NCI-H1092 treated with DMSO at 0.1 percent for 48 hours (cell line): ENCODE measurements at places on chromosomes 2 and 18.
A peak's percentile ranks its signal among the peaks of the same experiment; 100 is the strongest.

DNA sequence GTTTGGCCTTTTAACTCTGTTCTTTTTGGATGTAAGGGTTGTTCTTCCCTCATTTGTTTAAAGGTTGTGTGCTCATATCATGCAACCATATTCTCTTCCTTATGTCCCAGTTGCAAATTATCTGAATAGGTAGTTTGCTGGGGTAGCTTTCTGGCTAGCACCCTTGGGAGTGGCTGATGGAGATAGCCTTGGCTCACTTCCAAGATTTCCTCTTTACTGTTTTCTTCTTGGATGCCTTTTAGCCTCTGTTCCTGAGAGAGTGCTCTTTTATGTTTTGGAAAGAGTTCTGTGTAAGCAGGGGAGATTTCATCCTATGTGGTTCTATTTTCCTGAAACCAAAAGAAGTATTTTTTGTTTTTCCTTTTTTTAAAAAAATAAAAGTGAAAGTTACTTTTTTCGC is 25.4 kb downstream of the USP14 start:
- peak; percentile 0 for DNase-seq

DNA sequence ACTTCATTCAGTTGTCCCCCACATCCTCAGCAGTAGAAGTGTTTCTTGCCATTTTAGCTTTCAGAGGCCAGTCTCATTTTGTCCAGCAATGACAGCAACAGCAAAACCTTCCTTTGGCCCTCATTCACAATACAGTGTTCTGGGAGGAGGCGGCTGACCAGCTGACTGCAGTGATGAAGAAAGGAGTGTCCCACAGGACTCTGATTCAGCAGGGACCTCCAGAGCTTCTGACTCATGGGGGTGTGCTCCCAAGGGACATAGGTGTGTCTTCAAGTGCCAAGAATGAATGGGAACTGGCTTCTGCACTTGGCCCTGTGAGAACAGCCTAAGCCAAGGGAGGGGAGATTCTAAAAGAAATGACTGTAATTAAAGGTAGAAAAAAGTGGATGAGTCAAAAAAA is 147.0 kb upstream of the PELI1 start:
- no peak for DNase-seq

- no peak for DNase-seq
Measured at GRCh38 chr2:176291809-176292283, 22.6 kb downstream of the MTX2 start.

DNA sequence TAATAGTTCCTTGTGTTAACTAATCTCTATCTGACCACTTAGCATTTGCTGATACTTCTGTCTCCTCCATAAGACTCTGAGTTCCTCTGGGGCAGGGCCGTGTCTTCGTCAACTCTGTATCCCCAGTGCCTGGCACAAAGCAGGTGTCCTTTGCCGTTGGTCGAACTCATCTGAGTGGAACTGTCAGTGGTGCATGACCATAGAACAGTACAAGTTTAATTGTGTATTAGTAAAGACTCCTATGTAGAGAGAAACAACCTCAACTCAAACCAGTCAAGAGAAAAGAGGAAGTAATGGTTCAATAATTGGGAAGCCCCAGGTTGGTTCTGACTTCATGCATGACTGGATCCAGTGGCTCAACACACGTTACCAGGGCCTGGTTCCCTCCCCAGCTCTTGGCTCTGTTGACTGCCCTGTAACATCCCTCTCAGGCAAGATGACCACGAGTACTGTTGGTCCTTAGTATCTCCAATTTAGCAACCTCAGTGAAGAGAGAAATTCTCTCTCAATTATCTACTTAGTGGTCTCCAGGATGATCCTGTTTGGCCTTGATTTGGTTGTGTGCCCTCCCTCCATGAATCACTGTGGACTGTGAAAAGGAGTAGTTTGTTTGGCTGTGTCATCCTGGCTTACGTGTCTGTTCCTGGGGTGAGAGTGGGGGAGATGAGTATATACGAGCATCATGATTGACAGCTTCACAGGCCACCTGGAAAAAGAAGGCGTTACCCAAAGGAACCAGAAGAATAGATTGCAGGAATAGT is 58.5 kb upstream of the MSH6 start:
- DNase-seq, result no peak

GRCh38 chr2:229162015-229162414 is 109.1 kb downstream of the PID1 start:
- DNase-seq, result no peak

- DNase-seq, result no peak
Measured at GRCh38 chr18:58098706-58099105, 54.7 kb downstream of the NEDD4L start.

DNA sequence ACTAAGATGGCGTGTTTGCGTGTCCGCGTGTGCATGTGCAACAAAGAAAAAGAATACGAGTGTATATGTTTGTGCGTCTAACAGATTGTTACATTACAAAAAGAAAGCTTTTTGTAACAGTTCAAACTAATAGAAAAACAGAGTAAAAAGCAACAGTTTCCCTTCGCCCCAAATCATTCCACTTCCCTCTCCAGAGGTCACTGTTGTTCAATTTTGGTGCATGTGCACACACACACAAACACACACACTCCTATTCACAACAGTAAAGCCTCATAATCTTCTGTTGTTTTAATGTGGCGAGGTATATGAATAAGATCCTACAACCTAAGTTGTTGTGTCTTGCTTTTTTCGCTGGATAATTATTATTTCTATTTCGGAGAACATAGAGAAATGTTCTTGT is 357.3 kb upstream of the SLC8A1 start:
- DNase-seq, result no peak

- DNase-seq, result no peak
Measured at GRCh38 chr18:12121175-12122042, 27.8 kb downstream of the ANKRD62 start.

- no peak for DNase-seq
Measured at GRCh38 chr2:207879536-207879935, 109.8 kb upstream of the FZD5 start.

DNA sequence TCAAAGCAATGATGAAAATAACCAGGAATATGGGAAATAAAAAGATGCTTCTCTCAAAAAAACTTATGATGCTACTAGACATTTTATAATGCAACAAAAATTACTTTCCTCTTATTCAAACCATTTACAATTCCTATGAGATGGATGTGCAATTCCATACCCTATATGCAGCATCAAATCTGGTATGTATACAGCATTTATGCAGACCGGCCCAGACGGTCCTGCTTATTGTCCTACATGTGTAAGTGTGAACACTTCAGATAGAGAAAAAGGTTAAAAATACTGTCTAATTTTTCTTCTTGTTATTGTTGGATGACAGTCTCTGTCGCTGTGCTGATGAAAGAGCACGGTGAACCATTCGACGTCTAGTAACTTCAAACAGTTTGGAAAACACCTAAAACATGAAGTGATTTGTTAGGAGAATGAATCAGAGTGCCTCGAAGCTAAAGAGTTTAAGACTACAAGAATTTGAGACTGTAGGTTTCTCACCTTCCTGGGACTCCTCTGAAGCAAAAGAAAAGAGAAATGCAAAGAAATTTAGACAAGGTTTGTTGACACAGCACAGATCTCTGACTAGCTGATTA is 80.8 kb downstream of the ATL2 start:
- no peak for DNase-seq

DNA sequence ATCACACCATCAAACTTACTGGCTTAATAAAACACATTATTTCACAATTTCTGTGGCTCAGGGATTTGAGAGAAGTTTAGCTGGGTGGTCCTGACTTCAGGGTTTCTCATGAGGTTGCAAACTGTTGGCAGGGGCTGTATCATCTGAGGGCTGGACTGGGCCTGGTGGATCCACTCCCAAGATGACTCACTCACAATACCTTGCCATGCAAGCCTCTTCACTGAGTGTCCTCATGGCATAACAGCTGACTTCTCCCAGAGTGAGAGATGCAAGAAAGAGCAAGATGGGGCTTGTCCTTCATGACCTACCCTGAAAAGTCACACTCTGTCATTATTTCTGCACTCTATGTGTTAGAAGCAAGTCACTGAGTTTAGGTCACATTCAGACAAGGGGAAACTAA is 73.8 kb downstream of the AQP4 start:
- DNase-seq, result no peak

- no peak for DNase-seq
Measured at GRCh38 chr2:33735096-33735495, 136.0 kb upstream of the FAM98A start.

DNA sequence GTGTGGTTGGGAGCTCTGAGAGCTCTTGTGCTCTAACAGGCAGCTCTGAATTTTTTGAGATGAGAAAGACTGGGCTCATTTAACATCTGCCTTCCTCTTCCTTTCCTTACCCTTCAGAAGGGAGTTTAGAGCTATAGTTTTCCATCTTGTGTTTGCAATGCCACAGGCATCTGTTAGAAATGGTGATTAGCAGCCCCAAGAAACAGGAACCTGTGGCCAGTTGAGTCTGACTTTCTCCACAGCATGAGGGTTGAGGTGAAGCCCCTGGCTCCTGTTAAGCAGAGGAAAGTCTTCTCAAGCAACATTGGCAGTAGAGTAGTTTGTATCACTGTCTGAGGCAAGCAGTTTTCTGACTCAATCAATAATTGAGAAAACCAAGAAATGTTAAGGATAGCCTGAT is 577.4 kb downstream of the ZEB2 start:
- DNase-seq, result no peak

- DNase-seq, result no peak
Measured at GRCh38 chr18:70332694-70333093, 43.8 kb downstream of the SOCS6 start.

- DNase-seq, result peak; percentile 39
Measured at GRCh38 chr2:170113168-170113894, 64.6 kb upstream of the MYO3B start.

- no peak for DNase-seq
Measured at GRCh38 chr2:231960810-231961348, 634 bp upstream of the DIS3L2 start.

GRCh38 chr18:34649080-34649479 is 61.0 kb upstream of the DTNA start:
- DNase-seq, result no peak

DNA sequence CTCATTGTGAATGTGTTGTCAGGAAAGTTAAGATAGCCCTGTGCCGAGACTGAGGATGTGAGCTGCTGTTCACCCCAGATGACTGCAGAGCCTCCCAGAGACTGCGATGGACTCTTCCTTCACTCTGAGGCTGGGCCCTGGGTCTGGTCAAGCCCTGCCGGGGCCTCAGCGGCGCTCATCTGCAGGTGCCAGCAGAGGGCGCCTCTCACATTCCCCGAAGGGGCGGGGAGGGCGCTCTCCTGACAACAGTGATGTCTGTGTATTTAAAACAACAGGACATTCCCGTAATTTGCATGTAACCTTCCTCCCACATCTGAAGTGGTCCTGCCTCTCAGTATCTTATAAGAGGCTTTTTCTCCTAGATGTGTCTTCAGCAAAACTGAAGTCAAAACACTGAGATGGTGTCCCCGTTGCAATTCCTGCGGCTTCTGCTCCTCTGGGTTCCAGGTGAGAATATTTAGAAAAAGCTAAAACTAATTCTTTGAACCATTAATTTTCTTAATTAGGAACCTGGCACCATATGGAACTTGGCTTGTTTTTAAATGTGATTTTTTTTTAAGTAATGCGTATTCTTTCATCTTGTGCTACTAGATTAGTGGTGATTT is 1377.9 kb downstream of the RPIA start:
- DNase-seq, result no peak

GRCh38 chr2:56519806-56520205 is 336.0 kb downstream of the CCDC85A start:
- DNase-seq, result no peak

DNA sequence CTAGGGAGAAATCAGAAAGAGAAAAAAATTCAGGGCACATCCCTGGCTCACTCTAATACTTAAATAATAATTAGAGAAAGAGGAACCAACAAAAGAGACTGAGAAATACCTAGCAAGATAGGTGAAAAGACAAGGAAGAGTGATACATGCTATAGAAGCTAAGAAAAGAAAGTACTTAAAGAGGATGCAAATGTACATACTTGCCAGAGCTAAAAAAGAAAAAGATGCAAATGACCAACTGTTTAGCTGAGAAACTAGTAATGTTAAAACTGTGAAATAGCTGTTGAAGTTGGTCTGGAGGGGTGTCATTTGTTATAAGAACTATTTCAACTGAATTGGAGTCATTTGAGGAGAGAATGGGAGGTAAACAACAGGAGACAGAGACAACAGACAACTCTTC is 412.2 kb downstream of the SPAG16 start:
- DNase-seq, result no peak

- DNase-seq, result no peak
Measured at GRCh38 chr2:22086726-22087125, 963.0 kb downstream of the TDRD15 start.

- no peak for DNase-seq
Measured at GRCh38 chr2:154193246-154193645, 321.5 kb downstream of the GALNT13 start.

GRCh38 chr2:226829721-226830631 is 5.9 kb upstream of the RHBDD1 start:
- no peak for DNase-seq

DNA sequence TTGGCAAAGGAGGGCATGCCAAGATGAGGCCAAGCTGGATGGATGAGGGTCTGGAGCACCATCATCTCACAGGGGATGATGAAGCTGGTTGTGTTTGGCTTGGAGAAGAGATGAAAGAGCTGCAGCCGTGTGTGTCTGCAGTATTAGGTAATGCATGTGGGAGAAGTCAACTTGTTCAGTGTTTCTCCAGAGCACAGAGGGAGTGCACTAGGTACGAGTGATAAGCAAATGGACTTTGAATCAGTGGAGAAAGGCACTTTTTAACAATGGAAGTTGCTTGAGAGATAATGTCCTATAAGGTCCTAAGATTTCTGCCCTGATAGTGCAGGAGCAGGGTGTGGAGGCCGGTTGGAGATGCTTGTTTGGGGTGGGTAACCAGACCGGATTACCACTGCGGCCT is 36.0 kb downstream of the SLC14A2 start:
- no peak for DNase-seq

DNA sequence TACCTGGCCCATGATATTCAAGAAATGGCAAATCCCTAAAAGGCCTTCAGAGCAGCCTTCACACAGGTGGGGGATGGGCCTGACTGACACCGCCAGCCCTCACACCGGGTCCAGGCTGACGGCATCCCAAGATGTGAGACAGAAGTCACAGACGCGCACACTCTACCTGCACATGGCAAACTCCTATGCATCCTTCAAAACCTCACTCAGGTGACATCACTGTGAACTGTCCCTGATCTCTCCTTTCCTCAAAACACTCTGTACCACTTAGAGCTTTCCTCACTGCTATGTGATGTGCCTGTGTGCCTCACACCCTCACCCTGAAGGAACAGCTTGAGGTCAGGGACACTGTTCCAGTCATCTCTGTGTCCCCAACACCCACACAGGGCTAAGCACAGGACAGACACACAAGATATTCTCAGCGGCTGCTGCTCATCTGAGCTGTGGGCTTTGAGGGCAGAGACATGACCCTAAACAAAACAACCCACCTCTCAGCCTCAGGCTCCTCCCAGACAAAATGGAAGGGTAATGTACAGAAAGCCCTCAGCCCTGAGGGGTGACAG is 27.5 kb downstream of the BIN1 start:
- no peak for DNase-seq
